ENCODE measurements at places on chromosomes 5 and 9.

- DNase-seq = no peak
Measured at GRCh38 chr9:133237035-133237731, 28.1 kb upstream of the OBP2B start.

- DNase-seq = no peak
Measured at GRCh38 chr9:96885424-96885823, 31.1 kb upstream of the ZNF782 start.

- DNase-seq = no peak
Measured at GRCh38 chr5:118220556-118221195, 767.7 kb downstream of the DTWD2 start.

DNA sequence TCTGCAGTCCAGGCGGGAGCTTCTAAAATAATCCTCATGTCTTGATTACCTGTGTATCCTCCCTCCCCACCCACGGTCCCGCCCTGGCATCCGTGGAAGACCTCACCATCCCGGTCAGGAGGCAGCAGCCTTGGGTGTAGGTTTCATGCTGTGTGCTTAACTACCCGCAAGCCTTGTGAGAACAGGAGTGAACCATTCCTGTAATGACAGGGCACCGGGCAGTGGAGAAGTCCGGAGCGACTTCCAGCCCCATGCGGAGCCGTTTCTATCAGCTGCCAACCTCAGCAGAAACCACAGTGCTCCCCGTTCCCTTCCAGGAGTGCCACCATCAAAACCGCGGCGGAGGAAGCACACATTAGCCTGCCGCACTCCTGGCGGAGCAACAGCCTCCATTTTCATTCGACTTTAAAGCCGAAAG lies 123.5 kb upstream of the LMX1B start:
- no peak for DNase-seq

GRCh38 chr9:78280982-78281668 lies 15.8 kb upstream of the PSAT1 start:
- DNase-seq = no peak

GRCh38 chr9:89633404-89633803 lies 28.6 kb downstream of the GADD45G start:
- DNase-seq = no peak

DNA sequence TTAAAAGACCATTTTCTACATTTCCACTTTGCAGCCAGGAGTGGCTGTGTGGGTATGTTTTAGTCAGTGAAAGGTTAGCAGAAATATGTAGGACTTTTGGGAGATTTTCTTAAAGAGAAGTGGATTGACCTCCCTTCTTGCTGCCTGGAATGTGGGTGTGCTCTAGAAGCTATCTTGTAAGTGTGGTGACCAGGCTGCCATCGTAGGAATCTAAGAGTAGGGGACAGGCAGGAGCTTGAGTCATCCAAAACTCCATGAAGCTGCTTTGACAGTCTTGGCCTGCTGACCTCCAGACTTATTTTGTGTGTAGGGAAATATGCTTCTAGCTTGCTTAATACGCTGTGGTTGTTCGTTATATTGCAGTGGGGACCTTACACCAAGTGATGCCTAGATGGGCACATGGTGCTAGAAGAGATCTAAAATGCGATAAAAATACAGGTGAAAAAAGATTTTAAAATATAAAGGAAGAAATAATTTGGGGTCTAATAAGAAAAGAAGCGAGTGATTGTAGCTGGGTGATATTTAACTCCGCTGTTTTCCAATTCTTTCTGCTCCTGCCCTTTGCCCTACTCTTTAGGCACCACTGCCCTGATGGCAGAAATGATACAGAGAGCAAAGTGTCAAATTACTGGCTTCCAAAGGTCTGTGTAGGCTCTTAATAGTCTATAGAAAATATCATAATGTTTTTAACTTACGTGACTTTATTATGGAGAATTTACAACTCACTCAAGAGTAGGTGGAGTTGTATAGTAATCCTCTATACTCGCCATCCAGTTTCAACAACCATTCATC lies 298.2 kb upstream of the ZNF608 start:
- DNase-seq = no peak

DNA sequence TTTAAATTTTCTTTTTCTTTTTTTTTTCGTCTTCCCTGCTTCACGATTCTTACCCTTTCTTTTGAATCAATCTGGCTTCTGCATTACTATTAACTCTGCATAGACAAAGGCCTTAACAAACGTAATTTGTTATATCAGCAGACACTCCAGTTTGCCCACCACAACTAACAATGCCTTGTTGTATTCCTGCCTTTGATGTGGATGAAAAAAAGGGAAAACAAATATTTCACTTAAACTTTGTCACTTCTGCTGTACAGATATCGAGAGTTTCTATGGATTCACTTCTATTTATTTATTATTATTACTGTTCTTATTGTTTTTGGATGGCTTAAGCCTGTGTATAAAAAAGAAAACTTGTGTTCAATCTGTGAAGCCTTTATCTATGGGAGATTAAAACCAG lies 352.2 kb downstream of the NTRK2 start:
- DNase-seq = no peak

DNA sequence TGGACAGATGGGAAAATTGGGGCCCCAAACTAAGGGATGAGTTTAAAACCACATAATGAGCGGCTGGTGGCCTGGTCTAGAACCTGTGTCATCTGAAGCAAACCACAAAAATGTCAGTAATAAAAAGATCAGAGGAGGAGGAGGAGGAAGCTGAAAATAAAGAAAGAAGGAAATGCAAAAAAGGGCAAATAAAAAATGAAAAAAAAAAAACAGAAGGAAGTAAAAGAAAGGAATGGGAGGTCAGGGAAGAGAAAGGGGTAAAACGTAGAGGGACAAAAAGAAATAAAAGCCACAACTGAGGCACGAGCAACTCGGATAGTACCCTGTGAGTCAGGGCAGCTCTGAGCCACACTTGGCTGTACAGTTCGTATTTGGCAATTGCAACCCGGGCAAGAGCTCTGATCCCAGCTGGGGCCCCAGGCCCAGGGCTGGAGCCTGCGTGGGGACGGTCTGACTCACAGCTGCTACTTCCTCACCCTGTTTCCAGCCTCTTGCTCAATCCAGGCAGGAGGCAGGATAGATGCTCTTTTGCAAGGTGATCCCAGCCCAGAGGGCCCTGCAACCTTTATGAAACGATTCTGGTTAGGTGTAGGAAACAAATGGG lies 137.9 kb upstream of the TRIM32 start:
- DNase-seq = no peak

GRCh38 chr5:111252799-111253545 lies 28.8 kb downstream of the CAMK4 start:
- DNase-seq = no peak

GRCh38 chr5:15388866-15389265 lies 111.1 kb upstream of the FBXL7 start:
- DNase-seq = no peak

GRCh38 chr9:31612336-31613030 lies 772.0 kb upstream of the ACO1 start:
- no peak for DNase-seq

- no peak for DNase-seq
Measured at GRCh38 chr5:171416160-171417049, 3.0 kb upstream of the FGF18 start.

GRCh38 chr5:118882666-118883065 lies 105.7 kb downstream of the DTWD2 start:
- DNase-seq = no peak

- DNase-seq = no peak
Measured at GRCh38 chr9:132136151-132136780, 25.6 kb upstream of the NTNG2 start.

GRCh38 chr5:176186107-176186506 lies 52.1 kb upstream of the SIMC1 start:
- no peak for DNase-seq

DNA sequence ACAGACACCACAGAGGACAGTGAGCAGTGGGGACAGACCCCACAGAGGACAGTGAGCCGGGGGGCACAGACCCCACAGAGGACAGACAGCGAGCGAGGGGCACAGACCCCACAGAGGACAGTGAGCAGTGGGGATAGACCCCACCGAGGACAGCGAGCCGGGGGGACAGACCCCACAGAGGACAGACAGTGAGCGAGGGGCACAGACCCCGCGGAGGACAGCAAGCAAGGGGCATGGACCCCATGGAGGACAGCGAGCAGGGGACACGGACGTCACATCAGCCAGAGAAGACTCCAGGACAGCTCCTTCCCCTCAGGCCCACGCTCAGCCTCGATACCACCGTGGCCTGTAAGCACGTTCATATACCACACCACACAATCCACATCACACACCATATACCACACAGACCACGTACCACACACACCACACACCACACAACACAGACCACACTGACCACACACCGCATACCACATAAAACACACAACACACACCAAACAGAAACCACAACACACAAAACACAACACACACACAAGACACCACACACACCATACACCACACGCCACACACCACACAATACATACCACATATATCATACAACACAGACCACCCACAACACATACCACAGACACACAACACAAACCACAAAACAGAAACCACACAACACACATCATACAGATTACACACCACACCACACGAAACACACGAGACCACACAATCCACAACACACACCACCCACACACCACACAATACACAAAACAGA lies 5.2 kb upstream of the ZDHHC11 start:
- DNase-seq = no peak

- no peak for DNase-seq
Measured at GRCh38 chr5:41346609-41347008, 133.3 kb upstream of the C6 start.

DNA sequence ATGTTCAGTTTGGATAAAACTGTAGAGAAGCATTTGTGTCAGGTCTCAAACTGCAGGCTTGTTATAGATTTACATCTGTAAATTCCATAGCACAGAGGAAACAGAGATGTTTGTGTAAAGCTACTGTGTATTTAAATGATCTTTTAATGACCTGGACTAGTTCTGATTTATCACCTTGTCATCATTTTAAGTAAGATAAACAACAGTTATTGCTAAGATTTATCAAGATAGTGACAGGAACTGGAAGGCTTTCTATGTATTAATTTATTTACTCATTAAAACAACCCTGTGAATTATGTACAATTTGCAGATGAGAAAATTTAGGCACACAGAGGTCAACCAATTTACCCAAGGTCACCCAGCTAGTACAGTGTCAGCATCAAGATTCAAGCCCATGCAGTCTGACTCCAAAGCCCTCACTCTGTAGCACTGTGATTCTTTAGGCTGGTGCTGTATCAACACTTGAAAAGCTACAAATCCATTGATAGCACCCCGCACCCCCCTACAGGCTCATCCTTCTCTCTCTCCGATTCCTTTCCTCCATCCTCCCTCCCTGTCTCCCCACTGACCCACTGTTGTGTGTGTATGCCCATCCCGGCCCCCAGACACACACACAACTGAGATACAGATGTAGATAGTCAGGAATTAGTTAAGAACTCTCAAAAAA lies 184.5 kb downstream of the FBN2 start:
- no peak for DNase-seq

DNA sequence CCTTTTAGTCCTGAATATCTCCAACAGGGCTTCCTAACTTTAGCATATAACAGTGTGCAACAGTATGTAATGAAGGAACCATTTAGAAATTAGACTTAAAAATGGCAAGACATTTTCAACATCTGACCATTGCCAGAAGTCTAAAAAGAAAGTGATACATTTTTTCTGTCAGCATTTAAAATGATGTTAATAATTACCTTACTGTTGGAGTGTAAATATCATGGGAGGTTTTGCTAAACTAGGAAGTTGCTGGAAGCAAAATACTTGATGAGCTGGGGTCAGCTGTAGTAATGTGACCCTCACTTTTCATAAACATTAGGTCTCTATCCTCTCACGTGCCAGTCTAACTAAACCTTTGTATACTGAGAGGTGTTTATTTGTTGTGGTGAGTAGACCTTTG lies 68.8 kb downstream of the NTRK2 start:
- no peak for DNase-seq

- DNase-seq = no peak
Measured at GRCh38 chr9:4805191-4805918, 12.6 kb downstream of the RCL1 start.

DNA sequence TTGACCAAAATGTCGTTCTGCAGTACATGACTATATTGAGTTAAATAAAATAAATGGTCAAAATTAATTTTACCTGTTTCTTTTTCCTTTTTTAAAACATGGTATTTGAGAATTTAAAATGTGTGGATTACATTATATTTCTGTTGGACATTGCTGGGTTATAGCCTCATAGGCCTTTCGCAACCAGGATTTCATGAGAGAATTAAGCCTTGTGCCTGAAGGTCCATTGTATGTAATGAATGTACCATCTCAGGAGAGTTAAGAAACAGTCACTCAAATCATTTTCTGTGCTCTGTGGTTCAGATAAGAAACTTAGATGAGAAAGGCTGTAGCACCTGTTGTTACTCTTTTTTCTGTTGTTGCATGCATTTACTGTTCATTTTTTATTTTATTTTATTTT lies 103.5 kb downstream of the ANGPTL2 start:
- DNase-seq = no peak

DNA sequence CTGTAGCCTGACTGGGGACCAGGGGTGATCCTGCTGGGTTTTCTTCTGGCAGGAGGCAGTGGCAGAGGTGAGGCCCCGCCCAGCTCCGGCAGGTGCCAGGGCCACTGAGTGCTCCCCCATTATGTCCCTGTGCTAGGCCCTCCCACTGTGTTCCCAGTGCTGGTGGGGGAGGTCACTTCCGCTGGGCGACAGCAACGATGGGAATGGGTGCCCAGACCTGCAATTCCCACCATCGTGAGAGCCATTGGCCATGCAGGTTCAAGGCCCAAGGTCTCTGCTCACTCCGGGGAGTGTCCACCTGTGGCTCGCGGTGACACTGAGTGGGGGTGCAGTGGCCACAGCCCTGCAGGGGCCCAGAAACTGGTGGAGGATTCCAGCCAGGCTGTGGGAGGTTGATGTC lies 98.6 kb downstream of the RXRA start:
- DNase-seq = no peak

DNA sequence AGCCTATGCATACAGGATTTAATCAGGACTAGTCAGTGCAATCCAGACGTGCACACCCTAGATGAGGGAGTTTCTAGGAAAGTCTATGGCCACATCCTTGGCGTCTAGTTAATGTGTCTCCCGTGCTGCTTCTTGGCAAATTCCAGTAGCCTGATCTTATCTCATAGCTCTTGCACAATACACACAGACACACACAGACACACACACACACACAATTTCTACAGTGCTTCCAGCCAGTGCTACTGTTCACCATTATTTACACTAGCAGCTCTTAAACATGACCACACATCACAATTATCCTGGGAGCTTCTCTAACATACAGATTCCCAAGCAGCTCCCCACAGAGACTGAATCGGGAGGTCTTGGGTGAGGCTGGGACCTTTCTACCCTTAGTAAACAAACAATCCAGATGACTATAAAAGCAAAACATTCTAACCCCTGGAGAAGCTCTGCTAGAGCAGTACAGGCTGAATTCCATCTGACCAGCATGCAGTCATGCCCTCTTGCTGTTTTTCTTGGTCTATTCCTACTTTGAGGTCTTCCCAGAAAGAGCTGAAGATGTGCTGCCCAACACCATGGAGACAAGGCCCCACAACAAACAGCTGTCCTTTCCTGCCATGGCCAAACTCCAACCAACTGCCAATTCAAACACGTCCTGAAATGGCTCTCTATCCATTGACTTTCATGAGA lies 236.6 kb downstream of the DEPDC1B start:
- DNase-seq = no peak

GRCh38 chr5:166324372-166324771 lies 1967.1 kb upstream of the WWC1 start:
- DNase-seq = no peak
